ENCODE measurements at places on chromosomes 7 and 10. TPM values are rescaled to one million over a fixed set of nuclear protein-coding genes. Genes with fewer than 3 reads are reported as not detected.

The TEX36 gene
- polyA plus RNA-seq, result not detected

DNA sequence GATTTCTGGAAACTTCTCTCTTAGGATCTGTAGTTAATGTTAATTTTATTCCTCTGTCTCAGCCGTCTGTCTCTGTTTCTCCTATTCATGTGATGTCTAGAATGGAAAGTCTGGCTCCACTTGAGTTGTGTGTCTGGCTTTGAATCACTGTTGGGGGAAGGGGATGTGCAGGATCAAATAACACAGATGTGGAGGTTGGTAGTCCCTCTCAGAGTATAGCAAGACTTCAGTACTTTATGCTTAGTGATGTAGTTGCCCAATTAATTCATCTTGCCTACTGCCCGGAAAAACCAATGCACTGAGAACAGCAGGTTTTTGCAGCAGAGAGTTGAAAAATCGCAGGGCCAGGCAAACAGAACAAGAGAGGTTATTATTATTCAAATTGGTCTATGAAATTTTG is 79.2 kb downstream of the PHTF2 start:
- DNase-seq, result no peak

GRCh38 chr10:102134416-102134815 is 1.6 kb downstream of the PPRC1 start:
- DNase-seq, result no peak

GRCh38 chr7:151623766-151624165 is 104.1 kb upstream of the RHEB start:
- DNase-seq, result no peak

Measured in A549 (cell line).